ENCODE measurements at places on chromosomes 5 and 9. TPM values are rescaled to one million over a fixed set of nuclear protein-coding genes. Genes with fewer than 3 reads are reported as not detected.

DNA sequence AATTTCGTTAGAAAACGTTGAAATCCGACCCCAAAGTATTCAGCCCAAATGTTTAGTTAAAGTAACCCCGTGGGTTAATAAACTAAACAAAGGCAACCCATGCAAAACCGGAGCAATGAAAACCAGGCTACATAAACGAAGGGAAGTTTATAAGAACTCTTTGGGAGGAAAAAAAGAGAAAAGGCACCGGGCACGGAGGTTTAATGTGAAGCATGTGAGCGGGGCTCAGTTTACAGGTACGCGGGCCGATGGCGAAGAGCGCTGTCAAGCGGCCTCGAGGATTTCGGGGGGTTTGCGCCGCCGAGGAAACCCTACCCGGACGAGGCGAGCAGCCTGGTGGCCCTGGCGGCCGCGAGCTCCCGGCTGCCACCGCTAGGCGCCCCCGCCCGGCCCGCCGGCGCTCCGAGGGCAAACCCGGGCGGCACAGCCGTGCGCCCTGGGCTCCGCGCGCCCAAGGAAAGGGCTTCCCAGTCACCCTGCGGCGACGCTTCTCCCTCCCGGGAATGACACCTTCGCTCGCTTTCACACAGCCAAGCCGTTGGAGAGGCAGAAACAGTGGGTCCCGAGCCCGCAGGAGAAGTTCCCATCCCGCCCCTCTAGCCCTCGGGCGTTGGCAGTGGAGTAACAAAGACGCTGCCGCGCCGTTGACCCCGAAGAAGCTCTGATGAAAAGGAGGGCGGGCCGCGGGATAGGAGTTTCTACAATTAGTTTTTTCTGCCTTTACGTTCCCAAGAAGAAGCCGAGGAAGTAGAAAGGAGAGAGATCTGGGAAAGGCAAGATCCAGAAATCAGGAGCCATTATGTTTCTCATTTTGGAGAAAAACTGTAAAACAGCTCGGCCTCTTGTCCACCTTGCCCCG lies 126.0 kb downstream of the TMEM174 start:
- H3K4me3 ChIP-seq = peak overlapping the region; percentile 10
- peaks cover 42% of the 10 kb centered on the region for H3K4me1 ChIP-seq
- no peak overlapping the region for H3K27ac ChIP-seq
- peaks cover 86% of the 10 kb centered on the region for H3K27me3 ChIP-seq
- no peaks in the 10 kb centered on the region for H3K36me3 ChIP-seq
- no peak for DNase-seq

Gene SELENOP
- total RNA-seq = 286 TPM

Gene UGCG
- 59.7 TPM for total RNA-seq

GRCh38 chr5:141532726-141533125 lies 43.8 kb downstream of the PCDHGC5 start:
- H3K27ac ChIP-seq = no peak overlapping the region
- no peak overlapping the region for H3K4me3 ChIP-seq
- H3K36me3 ChIP-seq = peaks cover 86% of the 10 kb centered on the region
- DNase-seq = no peak
- H3K27me3 ChIP-seq = no peaks in the 10 kb centered on the region
- H3K4me1 ChIP-seq = peaks cover 15% of the 10 kb centered on the region

DNA sequence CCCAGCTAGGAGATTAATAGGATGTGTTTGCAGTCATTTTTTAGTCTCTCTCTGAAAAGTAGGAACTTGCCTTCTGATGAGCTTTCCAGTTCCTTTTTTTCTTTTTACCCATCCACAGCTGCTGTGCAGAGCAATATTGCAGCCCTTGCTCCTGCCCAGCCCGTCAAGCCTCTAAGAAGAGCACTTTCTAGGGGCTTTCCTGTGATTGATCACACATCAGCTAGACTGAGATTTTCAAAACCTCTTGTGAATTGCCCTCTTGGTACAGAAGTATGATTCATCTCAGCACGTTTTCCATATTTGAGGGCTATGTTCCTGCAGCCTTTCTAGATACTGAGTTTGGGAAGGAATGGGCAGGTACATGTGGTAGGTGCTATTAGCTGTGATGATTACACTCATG lies 93.9 kb downstream of the GALNT10 start:
- peaks cover 53% of the 10 kb centered on the region for H3K4me1 ChIP-seq
- no peaks in the 10 kb centered on the region for H3K27me3 ChIP-seq
- no peak overlapping the region for H3K27ac ChIP-seq

Measured in stomach (tissue), 19 donors.